ENCODE measurements at places on chromosomes 1 and 21.

DNA sequence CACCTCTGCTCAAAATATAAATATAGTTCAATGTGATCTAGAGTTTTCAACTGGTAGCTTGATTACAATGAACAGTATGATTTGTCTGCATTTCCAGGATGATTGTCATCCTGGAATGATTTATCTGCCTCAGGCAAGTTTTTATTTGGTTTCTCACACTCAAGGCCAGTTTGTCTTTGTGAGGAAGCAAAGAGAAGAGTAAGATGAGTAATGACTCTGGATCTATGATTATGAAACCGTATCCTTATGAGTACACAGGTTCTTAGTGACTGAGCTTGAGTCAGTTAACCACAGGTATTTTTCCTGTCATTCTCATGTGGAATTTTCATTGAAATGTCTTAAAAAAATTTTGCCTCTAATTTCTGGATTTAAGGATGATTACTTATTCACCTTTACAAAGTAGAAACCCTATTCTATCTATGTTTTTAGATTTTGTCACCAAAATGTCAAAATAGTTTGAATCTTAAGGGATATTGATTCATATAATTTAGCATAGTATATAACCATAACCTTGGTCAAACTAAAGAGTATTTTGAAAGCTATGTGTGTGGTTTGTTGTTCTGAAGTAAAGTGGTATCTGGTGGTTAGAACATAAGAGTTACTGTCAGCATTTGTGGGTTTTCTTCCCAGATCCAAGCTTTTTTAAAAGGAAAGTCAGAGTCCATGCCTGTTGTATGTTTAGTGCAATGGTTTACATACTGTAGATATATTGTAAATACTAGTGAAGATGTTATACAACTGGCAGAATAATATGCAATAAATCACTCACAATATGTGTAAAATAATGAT is 145.0 kb downstream of the RASAL2 start:
- peak; percentile 54 for DNase-seq

GRCh38 chr1:92346866-92347640 is 48.2 kb downstream of the RPAP2 start:
- peak; percentile 60 for DNase-seq

- DNase-seq, result no peak
Measured at GRCh38 chr1:5191470-5191869, 537.1 kb downstream of the AJAP1 start.

DNA sequence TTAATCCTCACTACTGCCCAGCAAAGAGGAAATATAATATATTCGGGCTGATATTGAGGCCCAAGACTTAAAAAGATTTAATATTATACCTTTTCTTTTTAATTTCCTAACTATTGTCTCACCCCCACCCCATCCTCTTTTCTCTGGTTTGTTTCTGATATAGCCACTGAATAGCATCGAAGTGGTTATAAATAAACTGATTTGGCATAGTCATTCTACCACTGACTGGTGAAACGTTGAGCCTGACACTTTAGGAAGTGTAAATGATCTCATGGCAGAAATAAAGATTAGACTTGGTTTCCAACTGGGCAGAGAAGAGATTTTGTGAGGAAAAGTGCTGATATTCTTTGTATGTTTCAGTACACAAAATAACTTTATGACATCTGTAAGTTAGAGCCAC is 39.3 kb downstream of the DTL start:
- DNase-seq, result no peak

DNA sequence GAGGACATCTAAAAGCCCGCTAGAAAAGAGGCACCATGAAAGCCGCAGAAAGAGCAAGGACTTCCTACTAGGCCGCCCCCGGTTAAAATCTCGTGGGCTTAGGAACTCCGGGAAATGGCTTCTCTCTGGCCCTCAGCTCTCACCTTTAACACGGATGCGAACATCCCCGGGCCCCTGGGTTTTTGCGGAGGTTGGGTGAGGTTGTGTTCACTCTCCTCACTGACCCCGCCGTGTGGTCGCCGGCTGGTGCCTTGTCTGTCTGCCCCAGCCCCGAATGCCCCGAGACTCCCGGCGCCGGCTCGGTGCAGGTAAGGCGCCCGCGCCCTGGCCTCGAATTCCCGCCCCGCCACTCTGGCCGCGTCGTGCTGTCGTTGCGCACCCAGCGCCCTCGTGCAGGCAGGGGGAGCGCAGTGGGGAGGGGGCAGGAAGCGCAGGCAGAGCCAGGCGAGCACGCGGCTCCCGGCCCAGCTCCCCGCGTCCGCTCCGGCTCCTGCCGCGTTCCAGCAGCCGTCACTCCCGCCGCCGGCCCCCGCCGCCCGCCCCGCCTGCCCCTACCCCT is at the start of gene SHISAL2A:
TSS of gene SHISAL2A (plus strand) at position 437 of the 559 bp plus-strand sequence. CDS start 326 bp downstream, outside the sequence.
- DNase-seq, result no peak

GRCh38 chr1:233540816-233541215 is 73.1 kb upstream of the KCNK1 start:
- DNase-seq, result no peak

GRCh38 chr1:35544976-35545375 is 12.2 kb downstream of the KIAA0319L start:
- peak; percentile 83 for DNase-seq

DNA sequence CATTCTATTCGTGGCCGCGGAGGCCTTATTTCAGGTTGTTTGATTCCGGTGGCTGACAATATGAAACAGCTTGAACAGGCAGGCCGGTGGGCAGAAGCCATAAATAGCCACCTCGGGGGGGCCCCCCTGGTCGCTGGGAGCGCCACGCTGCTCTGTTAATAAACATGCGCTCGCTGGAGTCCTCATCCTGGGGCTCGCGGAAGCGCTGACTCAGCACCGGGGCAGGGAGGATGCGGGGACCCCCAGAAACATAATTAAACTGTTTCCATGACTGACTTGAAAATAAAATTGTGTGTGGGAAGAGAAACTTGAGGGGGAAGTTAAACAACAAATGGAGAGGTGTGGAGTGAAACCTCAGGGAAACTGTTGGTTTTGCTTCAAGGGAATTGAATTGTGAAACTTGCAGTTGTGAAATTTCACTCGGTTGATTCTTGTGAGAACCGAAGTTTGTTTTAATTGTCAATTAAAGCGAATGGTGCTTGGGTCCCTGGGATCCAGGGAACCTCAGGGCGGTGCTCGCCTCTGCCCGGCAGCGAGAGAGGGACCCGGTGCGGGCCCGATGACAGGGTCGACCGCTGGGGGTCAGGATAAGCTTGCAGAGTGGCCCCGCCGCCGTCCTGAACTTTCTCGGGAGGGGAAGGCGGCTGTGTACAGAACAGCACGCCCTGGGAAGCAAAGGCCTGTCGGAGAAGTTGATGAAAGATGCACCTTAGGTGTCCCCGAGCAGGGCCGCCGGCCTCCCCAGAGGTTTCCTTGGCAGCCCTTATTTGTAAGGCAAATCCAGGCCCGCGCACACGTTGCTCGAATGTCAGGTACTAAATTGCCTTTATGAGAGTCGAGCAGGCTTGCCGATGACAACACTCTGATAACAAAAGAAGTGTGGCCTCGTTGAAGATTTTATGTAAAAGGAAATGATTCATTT is 176.9 kb upstream of the LMO4 start:
- DNase-seq, result peak; percentile 96

DNA sequence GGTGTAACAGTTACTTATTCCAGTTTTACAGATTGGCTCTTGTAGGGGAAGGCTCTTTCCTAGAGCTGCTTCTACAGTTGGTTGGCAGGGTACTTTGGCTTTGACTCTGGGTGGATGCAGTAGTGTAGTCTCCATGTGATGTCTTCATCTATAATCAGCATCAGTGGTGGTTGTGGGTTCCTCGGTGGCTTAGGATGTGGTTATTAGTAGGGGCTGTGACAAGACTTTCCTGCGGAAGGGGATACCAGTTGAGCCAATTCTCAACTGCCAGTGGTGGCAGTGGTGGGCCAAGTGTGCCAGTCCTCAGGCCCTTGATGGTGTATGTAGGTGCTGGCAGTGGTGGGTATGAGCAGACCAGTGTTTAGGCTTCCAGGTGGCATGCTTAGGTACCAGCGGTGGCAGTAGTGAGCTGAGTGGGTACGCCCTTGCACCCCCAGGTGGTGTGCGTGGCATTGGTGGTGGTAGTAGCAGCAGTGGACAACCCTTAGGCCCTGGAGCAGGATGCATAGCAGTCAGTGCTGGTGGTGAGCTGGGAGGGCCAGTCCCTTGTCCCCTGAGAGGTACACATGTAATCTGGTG is 27.2 kb upstream of the KLF18 start:
- DNase-seq, result peak; percentile 61

DNA sequence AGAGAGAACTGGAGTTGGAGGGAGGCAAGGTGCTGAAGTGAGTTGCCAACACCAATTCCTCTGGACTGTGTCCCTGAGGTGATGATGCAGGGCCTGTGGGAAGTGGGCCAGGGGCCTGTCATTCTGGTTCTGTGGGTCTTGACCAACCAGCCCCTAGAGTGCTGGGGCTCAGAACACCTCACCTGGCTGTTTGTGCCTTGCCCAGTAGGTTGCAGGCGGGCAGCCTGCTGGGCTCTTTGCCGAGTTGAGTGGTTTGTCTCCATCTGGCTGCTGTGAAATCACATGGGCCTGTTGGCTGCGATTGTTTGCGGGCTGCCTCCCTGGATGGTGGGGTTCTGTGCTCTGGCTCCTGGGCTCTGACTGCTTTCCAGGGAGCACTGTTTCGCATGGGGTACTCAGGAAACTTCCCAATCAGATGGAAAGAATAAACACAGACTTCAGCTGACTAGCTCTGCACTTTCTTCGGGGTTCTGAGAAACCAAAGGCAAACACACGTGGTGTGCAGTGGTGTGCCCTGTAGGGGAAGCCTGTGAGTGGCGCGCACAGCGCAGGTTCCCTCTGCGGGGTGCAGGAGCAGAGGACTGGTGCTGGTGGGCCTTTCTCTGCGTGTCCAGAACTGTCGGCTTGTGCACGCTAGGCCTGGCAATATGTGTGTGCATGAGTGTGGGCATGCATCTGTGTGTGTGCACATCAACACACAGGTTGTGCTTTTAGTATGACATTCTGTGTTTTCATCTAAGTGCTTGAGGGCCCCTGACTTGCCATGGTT is 95.1 kb downstream of the RHOU start:
- no peak for DNase-seq

GRCh38 chr1:215005656-215006345 is 76.7 kb upstream of the KCNK2 start:
- no peak for DNase-seq

DNA sequence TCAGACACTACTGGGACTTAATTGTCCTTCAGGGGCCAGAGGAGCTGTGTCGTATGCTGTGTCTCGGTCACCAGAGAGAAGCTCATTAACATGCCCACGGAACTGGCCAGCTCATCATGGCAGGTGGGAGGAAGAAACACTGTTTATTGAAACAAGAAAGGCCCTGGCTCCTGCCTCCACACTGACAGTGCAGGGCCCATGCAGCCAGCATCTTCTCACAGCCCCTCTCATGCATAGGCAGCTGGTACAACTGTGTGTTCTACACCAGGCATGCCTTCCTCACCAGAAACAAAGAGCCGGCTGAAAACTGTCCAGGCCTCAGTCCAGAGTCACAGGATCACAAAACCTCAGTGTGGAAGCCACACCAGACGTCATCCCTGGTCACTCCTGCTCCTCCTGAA is 106.0 kb downstream of the UBE2U start:
- no peak for DNase-seq

GRCh38 chr1:5753549-5754421 is 238.4 kb downstream of the NPHP4 start:
- DNase-seq, result no peak

GRCh38 chr1:234702342-234703000 is 92.5 kb upstream of the IRF2BP2 start:
- no peak for DNase-seq

- no peak for DNase-seq
Measured at GRCh38 chr1:117658676-117659075, 52.8 kb downstream of the TENT5C start.

GRCh38 chr1:155268630-155269029 is 4.7 kb downstream of the CLK2 start:
- no peak for DNase-seq

DNA sequence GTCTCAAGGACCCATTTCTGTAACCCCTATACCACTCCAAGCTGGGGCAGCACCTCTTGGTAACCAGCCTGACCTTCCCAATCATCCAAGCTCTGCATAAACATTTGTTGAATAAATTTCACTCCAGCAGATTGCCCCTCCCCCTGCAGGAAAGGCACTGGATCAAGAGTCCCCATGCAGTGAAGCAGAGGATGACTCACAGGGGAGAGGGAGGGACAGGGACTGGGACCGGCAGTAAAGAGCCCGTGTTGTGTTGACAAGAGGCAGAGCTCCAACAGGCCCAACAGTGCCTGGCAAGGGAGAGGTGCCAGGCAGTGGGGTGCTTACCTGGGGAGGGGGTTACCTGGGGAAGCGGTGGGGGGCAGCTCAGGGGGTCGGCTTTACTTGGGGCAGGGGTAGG is 32.3 kb downstream of the SLC9A1 start:
- peak; percentile 65 for DNase-seq

DNA sequence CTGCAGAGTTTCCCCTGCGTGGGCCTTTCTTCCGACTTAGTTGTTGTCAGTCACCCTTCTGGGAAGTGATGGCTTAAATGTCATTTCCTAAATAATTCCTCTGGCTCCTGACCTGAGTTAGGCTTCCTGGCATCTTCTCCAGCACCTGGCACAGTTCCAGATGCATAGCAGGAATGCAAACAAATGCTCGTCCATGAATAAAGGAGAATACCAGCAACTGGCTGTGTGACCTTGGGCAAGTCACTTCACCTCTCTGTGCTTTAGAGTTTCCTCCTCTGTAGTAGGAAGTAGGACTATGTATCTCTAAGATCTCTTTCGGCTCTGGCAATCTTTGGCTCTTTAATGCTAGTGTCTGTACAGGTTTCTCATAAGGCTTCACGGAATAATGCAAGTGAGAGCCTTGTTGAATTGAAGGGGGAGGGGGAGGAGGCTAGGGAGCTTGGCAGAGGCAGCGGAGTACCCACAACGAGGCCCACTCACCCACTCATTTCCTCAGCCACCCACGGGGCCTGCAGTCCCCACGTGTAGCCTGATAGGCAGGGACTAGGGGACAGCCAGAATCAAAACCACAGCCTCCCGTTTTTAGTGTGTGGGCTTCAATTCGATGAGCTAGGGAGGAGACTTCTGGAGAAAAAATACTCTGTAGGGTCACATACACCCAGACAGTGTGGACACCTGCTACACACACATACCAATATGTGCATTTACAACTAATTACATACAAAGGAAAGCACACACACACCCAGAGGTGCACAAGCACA is 48.1 kb downstream of the TENT5C start:
- DNase-seq, result no peak

DNA sequence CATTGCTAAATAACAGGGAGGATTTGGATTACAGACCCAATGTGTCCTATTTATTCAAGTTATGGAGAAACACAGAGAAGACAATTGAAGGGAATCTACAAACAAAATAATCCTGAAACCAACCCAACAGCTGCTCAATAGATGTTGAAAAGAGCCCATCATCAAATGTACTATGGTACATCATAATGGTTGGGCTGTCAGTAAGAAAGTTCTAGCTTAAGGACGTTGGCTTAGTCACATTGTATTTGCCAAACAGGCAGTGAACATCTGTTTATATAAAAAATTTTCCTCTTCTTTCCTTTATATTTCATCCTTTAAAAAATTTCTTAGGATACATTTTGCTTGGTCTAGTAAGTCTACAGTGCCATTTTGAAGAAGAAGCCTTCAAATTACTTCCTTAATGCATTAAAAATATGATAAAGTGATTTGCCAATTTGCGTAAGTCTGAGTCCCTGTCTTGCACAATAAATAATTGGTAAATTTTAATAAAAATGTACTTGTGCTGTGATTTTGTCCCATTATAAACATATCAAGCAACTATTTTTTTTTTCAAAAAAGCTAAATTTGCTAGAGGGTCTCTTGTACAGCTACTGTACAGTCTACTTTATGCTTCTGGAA is 14.4 kb downstream of the MAP3K7CL start:
- no peak for DNase-seq

GRCh38 chr1:180155182-180155682 is 563 bp downstream of the QSOX1 start:
- DNase-seq, result no peak

All from MV-4-11 (cell line).